ENCODE measurements at places on chromosomes 1 and 21. TPM values are rescaled to one million over a fixed set of nuclear protein-coding genes. Genes with fewer than 3 reads are reported as not detected.

- no peak for DNase-seq
- no peaks in the 10 kb centered on the region for H3K36me3 ChIP-seq
- H3K4me3 ChIP-seq, result no peak overlapping the region
- peaks cover 32% of the 10 kb centered on the region for H3K4me1 ChIP-seq
- H3K27me3 ChIP-seq, result no peaks in the 10 kb centered on the region
Observed at GRCh38 chr1:237105826-237106225, 63.8 kb downstream of the RYR2 start.

- peaks cover 100% of the 10 kb centered on the region for H3K4me1 ChIP-seq
- H3K27ac ChIP-seq, result peak overlapping the region; percentile 97
- H3K4me3 ChIP-seq, result no peak overlapping the region
- no peaks in the 10 kb centered on the region for H3K27me3 ChIP-seq
Observed at GRCh38 chr1:154411525-154411924, 6.4 kb downstream of the IL6R start.

GRCh38 chr1:54570161-54570560 lies 22.1 kb downstream of the ACOT11 start:
- H3K36me3 ChIP-seq, result no peaks in the 10 kb centered on the region
- no peaks in the 10 kb centered on the region for H3K27me3 ChIP-seq
- no peak overlapping the region for H3K4me3 ChIP-seq
- H3K4me1 ChIP-seq, result peaks cover 58% of the 10 kb centered on the region

DNA sequence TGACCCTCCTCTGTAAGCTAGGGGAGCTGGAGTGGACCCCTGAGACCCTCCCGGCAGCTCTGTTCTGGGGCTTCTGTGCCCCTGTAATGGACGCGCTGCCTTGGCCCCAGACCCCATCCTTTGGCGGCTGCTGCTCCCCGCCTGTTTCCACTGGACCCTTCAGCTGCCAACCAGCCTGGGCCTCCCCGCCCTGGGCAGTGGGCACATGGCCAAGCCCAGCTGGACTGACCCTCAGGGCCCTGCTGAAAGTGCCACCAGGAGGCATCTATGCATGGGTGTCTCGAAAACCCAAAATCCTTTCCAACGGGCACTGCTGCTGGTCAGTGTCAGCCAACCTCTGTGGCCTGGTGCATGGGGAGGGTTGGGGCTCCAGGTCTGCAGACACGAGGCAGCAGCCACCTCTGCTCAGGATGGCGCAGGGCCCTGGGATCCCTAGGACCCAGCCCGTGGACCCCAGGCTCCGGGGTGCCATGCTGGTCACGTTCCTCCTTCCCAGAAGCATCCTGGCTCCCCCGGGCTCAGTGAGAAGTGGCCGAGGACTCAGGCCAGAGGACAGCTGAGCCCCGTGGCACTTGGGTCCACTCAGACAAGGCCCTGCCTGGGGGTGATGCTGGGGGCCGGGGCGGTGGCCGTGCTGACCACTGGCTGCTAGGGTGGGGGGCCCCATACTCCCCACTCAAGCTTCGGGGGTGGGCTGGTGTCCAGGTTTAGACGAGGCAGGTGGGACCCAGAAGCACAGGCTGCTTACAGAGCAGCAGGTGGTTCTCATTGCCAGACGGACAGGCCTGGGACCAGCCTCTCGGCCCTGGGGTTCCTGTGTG lies 46.9 kb downstream of the SLX9 start:
- DNase-seq, result no peak
- no peaks in the 10 kb centered on the region for H3K36me3 ChIP-seq
- H3K27ac ChIP-seq, result no peak overlapping the region
- peaks cover 84% of the 10 kb centered on the region for H3K4me1 ChIP-seq

DNA sequence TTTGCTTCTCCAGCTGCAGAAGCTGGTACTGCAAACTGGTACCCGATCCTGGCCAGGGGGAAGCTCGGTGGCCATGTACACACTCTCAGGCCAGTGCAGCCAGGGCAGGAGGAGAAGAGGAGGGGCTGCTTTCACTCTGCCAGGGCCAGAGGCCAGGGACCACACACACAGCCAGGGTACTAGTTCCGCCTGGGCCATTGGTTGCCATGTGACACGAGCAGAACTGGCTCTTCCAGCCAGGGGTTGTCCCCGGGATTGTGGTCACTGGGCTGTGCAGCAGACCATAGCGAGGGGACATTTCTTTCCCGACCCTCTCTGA lies 3.7 kb upstream of the SHISAL2A start:
- H3K27me3 ChIP-seq, result peaks cover 15% of the 10 kb centered on the region
- H3K36me3 ChIP-seq, result no peaks in the 10 kb centered on the region
- H3K4me1 ChIP-seq, result peaks cover 14% of the 10 kb centered on the region
- no peak overlapping the region for H3K4me3 ChIP-seq
- DNase-seq, result no peak

DNA sequence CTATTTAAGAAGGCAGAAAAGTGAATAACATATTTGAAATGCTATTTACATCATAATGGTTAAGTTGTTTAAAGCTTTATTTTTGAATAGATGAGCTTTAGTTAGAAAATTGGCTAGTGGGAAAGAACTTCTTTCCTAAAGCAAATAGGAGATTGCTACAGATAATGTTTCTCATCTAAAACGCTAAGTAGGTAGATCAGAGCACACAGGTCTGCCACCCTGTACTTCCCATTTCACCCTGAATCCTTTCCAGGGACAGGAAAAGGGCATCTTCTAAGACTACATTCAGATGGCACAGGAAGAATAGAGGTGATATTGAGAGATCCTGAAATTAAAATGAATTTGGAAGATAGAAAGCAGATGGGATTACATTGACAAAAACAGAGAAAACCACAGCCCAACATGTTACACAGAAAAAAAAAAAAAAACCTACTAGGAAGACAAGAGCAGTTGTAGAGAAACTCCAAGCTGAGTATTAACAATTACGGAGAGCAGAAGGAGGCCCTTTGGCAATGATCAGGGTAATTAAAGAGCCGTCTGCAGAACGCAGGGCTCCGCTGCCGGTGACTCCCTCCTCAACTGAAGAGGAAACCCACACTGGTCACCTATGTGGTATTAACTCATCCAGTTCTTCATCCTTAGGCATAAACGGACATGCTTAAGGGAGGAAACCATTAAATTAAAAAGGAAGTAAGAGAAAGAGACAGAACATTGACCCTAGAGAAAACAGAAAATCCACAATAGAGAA lies 53.6 kb upstream of the MAP10 start:
- H3K4me3 ChIP-seq, result no peak overlapping the region
- DNase-seq, result no peak
- peaks cover 8% of the 10 kb centered on the region for H3K4me1 ChIP-seq

Gene ESRRG
- 6.1 TPM for total RNA-seq
